ENCODE measurements at places on chromosomes 2 and 18. TPM values are rescaled to one million over a fixed set of nuclear protein-coding genes. Genes with fewer than 3 reads are reported as not detected.

Gene TRABD2A
- total RNA-seq, result 5.3 TPM

Gene ERMN
- not detected for total RNA-seq

Gene EFR3B
- total RNA-seq, result 1.1 TPM

Gene FBXO36
- total RNA-seq, result 6.4 TPM

Gene KCNE4
- 13.8 TPM for total RNA-seq

Gene GCG
- total RNA-seq, result 0.39 TPM

Gene TMEM247
- total RNA-seq, result not detected

Gene TEKT4
- not detected for total RNA-seq

Gene NCKAP1
- 188 TPM for total RNA-seq

Gene RBKS
- total RNA-seq, result 1.8 TPM

Gene ZEB2
- 32.3 TPM for total RNA-seq

Gene DTNB
- total RNA-seq, result 4.8 TPM

Data from RPMI7951 (cell line).